ENCODE measurements at places on chromosomes 7 and 10.
A peak's percentile ranks its signal among the peaks of the same experiment; 100 is the strongest.

- peak; percentile 93 for DNase-seq
Measured at GRCh38 chr7:71982851-71983250, 429.3 kb downstream of the CALN1 start.

DNA sequence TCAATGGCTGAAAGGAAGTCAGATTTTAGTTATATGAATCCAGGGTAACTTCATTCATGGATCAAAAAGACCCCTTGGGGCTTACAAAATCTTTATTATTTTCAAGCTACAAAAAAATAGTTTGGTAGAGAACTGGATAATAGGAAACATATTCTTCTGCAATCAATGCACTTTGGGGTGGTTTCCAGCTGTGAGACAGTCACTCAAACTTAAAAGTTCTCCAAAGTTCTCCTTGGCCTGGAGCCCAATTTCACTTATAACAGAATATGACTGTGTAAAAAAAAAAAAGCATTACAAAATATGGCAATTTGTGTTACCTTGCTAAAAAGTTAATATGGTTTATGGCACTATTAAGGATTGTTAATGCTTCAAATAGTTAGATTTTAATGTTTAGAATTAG lies 255.5 kb downstream of the AGMO start:
- DNase-seq = no peak

DNA sequence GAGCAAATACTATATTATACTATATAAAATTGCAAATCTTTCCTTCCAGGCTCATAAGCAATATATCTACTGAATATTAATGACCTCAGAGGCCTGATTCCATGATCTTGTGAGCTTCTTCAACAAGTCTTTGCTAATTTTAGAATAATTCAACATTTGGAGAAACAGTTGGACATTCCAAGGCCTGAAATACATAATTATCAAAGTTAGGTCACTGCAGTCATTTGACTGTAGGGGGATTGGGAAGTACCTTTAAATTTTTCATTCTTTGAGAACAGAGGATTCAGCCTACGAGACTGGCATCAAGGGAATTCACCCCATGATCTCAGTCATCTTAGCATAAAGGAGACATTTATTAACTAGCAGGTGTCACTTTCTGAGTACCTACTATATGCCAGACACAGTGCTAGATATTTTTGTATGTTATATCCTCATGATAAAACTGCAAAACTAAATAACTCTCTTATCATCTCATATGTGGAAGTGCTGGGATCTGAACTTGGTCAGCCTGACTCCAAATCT lies 85.4 kb downstream of the DOCK4 start:
- no peak for DNase-seq

- no peak for DNase-seq
Measured at GRCh38 chr7:45033931-45034290, 33.9 kb downstream of the CCM2 start.

GRCh38 chr10:128982616-128982915 lies 484.5 kb upstream of the MGMT start:
- DNase-seq = no peak

DNA sequence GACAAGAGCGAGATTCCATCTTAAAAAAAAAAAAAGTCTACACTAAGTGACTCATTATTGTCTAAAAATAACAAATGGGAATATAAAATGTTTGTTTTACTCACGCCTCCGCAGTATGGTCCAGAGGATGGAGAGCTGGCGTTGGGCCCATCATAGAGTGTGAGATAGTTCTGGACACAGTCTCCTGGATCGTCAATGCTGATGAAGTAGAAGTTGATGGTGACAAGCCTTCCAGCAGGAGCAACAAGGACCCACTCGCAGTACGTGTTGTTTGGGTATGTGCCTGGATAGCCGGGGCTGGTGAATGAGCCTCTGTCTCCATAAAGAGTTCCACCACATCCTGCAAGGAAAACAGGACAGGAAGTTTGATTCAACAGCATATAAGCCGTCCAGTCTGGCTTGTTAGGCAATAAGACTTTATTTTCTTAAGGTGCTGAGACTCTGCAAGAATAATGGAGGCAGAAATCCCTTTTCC lies 11.5 kb upstream of the RSU1 start:
- no peak for DNase-seq

GRCh38 chr7:29019387-29019786 lies 61.3 kb upstream of the TRIL start:
- DNase-seq = no peak

GRCh38 chr10:52379287-52379686 lies 65.2 kb downstream of the DKK1 start:
- DNase-seq = no peak

DNA sequence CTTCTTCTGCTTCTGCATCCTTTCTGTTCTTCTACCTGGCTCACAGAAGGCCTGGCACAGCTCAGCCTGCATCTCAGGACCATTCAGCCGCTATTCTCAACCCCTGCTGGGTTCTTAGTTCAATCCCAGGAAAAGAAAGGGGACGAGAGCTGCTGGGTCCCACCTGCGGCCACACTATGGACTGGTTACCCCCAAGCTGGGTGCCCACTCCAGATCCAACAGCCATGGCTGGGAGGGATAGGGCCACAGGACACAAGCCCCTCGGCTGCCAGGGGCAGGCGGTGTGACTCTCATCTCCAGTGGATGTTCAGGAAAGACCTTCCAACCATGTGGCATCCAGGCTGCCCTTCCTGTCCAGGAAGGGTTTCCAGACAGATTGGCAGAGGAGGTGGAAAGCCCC lies 97.6 kb upstream of the NMT2 start:
- DNase-seq = no peak

GRCh38 chr7:27727058-27727457 lies 12.9 kb upstream of the TAX1BP1 start:
- no peak for DNase-seq

DNA sequence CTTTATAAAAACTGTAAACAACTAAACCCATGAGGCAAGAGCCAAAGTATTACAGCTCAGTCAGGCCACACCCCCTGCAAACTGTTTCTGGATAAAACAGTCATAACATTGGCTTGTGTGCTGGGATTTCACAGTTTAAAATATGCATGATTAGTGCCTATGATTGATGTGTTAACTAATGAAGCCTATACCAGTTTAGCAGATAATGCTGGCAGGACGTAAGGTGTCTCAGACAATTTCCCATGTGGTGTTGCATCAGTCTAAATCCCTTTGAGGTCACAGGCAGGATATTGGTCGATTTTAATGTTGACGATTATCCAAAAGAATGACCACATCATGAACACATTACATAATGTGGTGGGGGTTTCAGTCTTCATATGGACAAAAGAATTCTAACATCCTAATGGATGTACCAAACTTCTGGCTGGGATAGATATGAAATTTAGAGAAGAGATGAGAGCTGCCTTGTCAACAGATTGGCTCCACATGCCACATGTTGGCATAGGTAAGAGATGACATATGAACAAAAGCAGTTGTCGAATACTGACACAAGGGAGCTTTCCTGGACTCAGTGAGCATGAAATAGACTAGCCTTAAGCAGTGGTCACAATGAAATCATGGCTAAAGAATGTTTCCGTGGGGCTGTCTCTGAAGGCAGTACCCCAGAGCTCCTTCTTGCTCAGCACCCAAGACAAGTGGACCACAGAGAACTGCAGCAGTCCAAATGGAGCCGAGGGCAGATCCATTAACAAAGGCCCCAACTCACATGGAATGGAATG lies 445.6 kb downstream of the GFRA1 start:
- no peak for DNase-seq

DNA sequence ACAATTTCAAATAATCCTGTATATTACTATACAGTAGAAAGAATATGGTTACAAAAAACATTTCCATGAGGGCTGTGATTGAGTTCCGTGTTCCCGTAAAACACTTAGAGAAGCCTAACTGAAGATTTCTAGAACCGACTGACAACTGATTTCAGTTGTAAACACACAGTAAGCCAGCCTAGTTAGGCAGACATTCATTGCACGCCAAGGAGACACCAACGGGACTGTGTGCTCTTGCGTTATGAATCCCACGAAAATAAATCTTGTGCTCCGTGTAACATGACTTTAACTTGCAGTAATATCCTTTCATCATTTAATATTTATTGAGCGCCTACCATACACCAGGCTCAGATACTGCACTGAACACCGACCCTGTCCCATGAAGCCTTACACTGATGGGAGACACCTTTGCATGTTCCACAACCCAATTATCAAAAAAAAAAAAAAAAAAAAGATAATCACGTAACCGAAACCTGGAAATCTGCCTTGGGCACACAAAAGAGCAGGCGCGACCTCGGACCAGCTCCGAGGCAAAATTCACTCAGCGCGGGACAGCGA lies 420 bp upstream of the KLHL7 start:
- DNase-seq = peak; percentile 43

- peak; percentile 19 for DNase-seq
Measured at GRCh38 chr7:106063024-106063423, 49.1 kb downstream of the SYPL1 start.

DNA sequence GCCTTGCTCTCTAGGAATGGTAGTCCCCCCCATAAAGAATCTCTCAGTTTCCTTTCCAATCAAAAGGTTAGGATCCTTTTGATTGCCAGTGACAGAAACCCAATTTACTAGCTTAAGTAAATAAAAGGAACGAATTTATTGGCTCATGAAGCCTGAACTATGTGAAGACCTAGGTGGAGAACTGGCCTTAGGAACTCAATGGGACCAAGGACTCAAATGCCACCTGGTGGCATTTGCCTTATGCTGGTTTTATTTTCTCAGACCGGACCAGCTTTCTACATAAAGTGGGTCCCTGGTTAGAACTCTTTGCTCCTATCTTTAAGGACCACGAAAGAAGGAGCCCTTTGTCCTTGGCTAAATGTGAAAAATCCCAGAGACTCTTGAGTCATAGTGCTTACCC lies 25.4 kb downstream of the CFTR start:
- DNase-seq = no peak

DNA sequence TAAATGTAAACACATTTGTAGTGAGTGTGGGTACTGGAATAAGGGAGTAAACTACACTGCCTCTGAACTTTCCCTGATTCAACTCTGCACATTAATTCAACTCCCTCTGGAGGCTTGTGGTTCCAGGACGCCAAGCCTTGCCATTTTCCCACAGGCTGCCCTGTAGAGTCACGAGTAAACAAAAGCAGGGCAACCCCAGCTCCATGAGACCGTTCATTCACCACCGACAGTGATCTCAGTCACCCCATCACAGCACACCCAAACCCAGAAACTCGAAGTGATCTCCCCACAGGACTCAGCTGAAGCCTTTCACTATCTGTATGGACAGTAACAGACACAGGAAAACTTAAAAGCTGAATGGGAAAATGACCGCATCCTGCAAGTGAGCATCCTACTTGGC lies 218.8 kb upstream of the FRMD4A start:
- DNase-seq = no peak

DNA sequence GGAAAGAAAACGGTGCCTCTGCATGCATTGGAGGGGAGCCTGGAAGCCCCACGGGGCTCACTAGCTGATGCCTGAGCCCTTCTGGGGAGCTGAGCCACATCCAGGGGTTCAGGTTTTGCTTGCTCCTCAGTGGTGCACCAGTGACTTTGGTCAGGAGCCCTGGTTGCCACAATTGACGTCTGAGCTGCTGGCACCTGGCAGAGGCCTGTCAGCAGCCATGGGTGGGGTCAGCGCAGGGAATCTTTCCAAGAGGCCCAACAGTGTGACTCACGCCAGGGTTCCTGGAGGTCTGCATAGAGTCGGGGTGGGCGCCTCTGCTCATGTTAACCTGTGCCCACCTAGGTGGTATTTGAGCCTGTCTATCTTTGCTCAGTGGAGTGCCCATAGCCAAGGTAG lies 138.7 kb downstream of the NEURL1 start:
- no peak for DNase-seq

DNA sequence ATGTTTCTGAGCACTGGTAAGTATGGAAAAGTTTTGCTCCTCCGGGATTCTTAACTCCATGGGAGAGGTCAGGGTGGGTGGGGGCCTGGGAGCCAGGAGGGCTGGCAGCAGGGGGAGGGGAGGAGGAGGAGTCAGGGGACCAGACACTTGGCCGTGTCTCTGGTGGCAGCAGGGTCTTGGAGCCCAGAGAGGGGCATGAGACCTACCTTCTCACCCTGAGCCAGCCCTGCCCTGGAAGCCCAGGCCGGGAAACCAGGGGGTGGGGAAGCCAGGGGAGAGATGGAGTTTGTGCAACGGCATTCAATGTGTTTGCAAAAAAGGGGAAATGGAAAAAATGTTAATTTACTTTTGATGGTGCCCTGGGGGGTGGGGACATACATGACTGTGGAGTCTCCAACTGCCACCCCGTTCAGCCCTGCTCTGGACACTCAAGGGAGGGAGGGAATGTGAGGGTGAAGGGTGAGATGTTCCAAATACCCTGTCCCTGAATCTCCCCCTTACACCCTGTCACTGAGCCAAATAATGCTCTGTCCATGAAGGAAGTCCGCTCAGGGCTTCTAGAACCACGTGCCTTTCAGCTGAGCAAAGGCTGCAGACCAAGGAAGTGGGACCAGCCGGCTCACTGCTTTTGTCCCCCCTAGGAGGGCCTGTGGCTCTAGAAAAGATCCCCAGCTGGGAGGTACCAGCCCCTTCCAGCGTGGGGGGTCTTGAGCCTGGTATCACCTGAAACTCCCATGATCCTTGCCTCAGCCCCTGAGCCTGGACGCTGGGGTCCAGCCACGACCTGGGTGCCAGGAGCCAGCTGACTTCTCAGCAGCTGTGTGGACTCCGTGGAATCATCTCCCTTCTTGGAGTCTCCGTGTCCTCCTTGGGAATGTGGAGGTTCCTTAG lies 48.3 kb downstream of the TMEM270 start:
- no peak for DNase-seq

DNA sequence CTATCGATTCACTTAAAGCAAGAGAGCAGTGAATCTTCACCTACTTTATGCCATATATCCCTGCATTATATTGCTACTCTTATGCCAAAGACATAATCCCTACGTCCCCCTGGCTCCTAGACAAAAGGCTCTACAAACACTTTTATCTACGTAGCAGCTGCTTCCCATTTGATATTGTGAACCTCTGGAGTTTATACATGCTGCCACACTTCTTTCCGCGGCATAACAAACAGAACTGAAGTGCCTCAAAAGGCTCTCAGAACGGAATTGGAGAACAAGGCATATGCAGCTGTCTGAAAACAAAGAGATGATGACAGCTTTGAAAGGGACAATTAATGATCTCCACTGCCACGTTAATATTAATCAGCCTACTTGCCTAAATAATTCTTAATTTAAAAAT lies 985.6 kb upstream of the LRRN3 start:
- DNase-seq = peak; percentile 83

- no peak for DNase-seq
Measured at GRCh38 chr10:47022311-47023131, 111.3 kb downstream of the PTPN20 start.

GRCh38 chr7:30202671-30203070 lies 67.9 kb downstream of the MTURN start:
- no peak for DNase-seq

DNA sequence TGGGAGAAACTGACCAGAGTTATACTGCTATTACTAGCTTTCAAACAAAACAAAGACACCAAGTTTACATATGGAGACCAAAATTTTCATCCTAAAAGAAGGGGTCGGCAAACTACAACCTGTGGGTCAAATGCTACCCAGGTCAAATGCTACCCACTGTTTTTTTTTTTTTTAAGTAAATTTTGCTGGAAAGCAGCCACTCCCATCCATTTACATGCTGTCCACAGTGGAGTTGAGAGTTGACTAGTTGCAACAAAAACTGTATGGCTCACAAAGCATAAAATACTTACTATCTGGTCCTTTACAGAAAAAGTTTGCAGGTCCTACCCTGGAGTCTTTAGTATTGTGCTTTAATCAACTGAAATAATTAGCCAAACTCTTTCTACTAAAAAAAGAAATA lies 91.4 kb downstream of the SIRT1 start:
- no peak for DNase-seq

All from NCI-H146 (cell line).